NCI-H146 (cell line): ENCODE measurements at places on chromosomes 6 and 20.

- no peak for DNase-seq
Observed at GRCh38 chr6:168032005-168032760, 34.7 kb downstream of the KIF25 start.

GRCh38 chr6:157650261-157650640 lies 172.8 kb upstream of the SNX9 start:
- DNase-seq: peak; percentile 60

GRCh38 chr20:31608251-31608945 lies 3.3 kb downstream of the ID1 start:
- DNase-seq: peak; percentile 98

DNA sequence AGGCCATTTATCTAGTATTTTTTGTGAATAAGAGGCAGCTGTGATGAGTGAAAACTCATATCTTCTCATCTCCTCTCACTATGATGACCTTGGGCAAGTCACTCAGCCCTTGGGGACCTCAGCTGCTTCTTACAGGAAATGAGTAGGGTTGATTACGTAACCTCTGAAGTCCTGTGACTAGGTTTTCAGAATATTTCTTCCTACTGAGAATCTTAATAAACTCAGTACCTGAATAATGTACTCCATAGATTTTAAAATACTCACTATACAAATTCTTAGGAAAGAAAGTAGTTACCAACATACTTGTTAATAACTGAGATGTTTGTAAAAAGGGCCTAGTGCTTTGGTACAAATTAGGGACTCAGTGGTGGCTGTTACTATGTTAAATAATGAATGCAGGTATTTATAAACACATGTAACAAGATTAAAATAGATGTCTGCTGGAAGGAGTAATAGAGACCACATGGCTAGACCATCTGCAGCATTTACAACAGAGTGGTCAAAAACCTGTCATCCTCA lies 60.9 kb downstream of the RPRD1B start:
- no peak for DNase-seq

GRCh38 chr6:3618642-3619041 lies 132.9 kb downstream of the PXDC1 start:
- DNase-seq: no peak

GRCh38 chr20:52150440-52151258 lies 40.9 kb downstream of the ZFP64 start:
- peak; percentile 36 for DNase-seq

DNA sequence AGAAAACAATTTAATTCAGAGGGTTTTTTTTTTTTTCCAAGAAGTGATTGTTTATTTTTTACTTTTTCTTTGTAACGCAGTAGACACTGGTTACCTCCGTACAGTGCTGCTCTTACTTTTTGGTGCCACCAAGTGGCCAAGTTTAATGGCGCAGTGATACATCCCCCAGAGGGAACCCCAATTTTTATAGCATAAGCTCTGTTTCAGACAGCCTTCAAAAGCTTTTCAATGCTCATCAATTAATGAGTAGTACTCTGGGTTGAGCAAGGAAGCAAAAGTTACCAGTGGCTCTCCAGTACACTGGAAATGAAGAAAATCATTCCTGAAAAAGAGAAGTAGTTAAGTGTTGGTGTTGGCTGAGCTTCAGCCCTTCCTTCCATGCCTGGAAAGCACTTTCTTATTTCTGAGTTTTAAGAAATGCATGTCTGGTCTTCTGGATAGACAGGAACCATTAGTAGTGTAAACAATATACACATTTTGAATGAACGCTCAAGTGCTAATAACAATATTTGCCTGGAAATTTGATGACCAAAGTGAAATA lies 129.1 kb upstream of the SMLR1 start:
- no peak for DNase-seq

DNA sequence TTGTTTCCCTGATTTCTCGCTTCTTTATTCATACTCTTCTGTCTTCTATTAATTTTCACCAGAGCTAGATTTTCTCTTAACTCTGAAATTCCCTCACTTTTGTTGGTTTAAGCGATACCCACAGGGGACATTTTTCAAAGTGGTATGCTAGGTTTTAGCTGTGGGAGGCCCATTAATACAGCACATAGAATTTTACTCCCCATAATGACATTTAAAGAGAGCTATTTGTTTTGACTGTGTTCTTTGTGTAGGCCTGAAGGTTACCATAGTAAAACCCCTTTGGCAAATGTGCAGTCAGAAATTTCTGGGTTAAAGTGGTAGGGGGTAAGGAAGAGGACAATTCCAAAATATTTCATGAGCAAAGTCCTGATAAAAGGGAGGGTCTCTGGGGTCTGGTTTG lies 721.1 kb upstream of the CITED2 start:
- DNase-seq: peak; percentile 58

DNA sequence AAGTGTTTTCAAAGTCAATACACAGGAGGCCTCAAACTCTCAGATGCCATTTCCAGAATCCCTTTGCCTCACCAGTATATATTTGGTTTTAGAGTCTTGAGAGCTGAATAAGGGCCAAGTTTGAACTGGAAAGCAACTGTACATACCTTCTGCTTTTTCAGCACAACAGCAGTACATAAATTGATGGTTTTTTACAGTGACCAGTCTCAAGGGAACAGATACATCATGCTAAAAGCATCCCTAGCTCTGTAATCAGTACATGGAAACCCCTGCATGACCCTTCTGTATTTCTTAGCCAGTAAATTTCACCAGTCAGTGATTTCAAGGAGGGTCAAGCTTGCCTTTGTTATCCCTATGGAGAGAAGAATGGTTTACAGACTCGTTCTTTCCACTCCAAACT lies 40.6 kb upstream of the ECHDC1 start:
- DNase-seq: no peak
